ENCODE measurements at places on chromosomes 16 and 17. TPM values are rescaled to one million over a fixed set of nuclear protein-coding genes. Genes with fewer than 3 reads are reported as not detected.
A peak's percentile ranks its signal among the peaks of the same experiment; 100 is the strongest.

PRCD gene
- total RNA-seq: 0.54 TPM

TPPP3 gene
- total RNA-seq: 1.1 TPM

C16orf96 gene
- 0.54 TPM for total RNA-seq

PDIA2 gene
- total RNA-seq: not detected

TNFSF13 gene
- total RNA-seq: 5.6 TPM

- peaks cover 4% of the 10 kb centered on the region for H3K4me1 ChIP-seq
- H3K4me3 ChIP-seq: no peak overlapping the region
- H3K36me3 ChIP-seq: no peaks in the 10 kb centered on the region
- peaks cover 1% of the 10 kb centered on the region for H3K27me3 ChIP-seq
- no peak overlapping the region for H3K27ac ChIP-seq
- no peak for DNase-seq
These were observed 4.4 kb upstream of the MED9 start for GRCh38 chr17:17472333-17472920.

DNA sequence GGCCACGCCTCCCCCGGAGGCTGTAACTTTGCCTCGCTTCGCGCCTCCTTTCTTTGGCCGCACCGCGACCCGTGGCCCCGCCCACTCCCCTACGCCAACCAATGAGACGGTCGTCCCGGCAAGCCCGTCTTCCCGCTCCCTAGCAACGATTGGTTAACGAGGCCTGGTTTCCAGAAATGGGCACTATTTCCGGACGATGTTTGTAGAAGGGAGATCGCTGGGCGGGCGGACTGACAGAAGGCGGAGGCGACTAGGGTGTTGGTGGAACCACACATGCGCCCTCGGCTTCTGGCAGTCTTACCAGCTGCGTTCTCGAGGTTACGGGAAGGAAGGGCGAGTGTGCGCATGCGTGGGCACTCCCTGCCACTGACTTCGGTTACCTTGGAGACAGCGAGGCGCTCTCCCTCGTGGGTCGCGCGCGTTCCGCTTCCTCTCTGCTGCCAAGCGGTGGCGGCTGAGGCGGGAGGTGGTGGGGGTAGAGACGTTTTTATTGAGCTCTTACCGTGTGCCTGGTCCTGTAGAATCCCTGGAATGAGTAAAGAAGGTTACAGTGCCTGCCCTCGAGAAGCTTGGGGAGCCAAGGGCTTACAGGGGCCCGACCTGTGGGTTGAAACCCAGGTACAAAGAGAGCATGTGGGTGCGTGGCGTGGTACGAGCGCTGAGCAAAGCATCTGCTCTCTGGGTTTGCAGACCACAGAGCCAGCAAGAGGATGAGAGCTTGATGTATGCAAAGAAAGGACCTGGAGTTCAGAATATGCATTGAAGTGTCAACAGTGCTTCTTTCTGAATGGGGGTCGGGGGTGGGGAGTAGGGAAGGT, 500 bp upstream of the MAP3K14 start:
- H3K27me3 ChIP-seq: peaks cover 19% of the 10 kb centered on the region
- H3K27ac ChIP-seq: peak overlapping the region; percentile 94
- peaks cover 23% of the 10 kb centered on the region for H3K4me1 ChIP-seq
- H3K36me3 ChIP-seq: no peaks in the 10 kb centered on the region
- DNase-seq: peak; percentile 99
- peak overlapping the region; percentile 90 for H3K4me3 ChIP-seq

GRCh38 chr17:74185571-74186185, 17.8 kb upstream of the RPL38 start:
- no peaks in the 10 kb centered on the region for H3K36me3 ChIP-seq
- H3K27ac ChIP-seq: no peak overlapping the region
- H3K4me1 ChIP-seq: peaks cover 6% of the 10 kb centered on the region
- no peak overlapping the region for H3K4me3 ChIP-seq

DNA sequence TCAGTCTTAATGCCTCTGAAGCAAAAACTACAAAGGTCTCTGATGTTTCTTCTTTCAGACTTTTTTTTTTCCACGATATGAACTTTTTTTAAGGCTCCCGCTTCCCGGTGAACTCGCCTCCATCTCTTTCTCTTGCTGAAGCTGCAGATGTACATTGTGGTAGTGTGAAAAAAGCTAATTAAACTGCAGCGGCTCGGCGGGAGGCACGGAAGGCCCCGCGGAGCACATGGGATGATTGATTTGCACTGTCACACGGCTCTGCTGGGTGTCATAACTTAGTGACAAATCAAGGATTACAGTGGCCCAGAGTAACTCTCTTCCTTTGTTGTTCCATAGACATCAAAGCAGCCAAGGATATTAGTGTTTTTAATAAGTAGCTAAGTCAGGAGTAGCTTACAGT, 196.3 kb downstream of the AXIN2 start:
- H3K27me3 ChIP-seq: no peaks in the 10 kb centered on the region
- peaks cover 3% of the 10 kb centered on the region for H3K36me3 ChIP-seq
- H3K4me1 ChIP-seq: peaks cover 7% of the 10 kb centered on the region
- DNase-seq: no peak
- peak overlapping the region; percentile 13 for H3K27ac ChIP-seq

DNA sequence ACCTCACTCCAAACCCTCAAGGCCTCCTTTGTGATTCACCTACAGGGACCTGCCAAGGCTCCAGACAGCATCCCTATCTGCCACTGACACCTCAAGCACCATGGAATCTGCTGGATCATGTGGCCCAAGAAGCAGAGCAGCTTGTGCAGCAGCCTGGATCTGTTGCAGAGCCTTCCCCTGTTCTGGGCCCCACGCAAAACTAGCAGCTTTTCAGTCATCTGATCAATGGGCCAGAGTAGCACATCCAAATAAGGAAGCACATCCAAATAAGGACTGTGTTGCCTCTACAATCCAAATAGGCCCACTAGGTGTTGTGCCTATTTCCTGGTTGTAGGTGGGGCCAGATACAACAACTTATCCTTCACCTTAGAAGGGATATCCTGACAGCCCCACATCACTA, 97.1 kb upstream of the GNAO1 start:
- H3K36me3 ChIP-seq: no peaks in the 10 kb centered on the region
- H3K4me3 ChIP-seq: no peak overlapping the region
- no peak for DNase-seq
- no peak overlapping the region for H3K27ac ChIP-seq
- no peaks in the 10 kb centered on the region for H3K27me3 ChIP-seq

GRCh38 chr17:65556014-65556909, 5.2 kb downstream of the AXIN2 start:
- H3K27me3 ChIP-seq: no peaks in the 10 kb centered on the region
- peaks cover 11% of the 10 kb centered on the region for H3K36me3 ChIP-seq

- H3K36me3 ChIP-seq: no peaks in the 10 kb centered on the region
- no peak overlapping the region for H3K27ac ChIP-seq
- no peak overlapping the region for H3K4me3 ChIP-seq
- peaks cover 14% of the 10 kb centered on the region for H3K4me1 ChIP-seq
These were observed 72.8 kb upstream of the MED9 start for GRCh38 chr17:17403899-17404576.

GRCh38 chr17:73973586-73974409, 229.7 kb upstream of the RPL38 start:
- H3K27ac ChIP-seq: no peak overlapping the region
- peaks cover 4% of the 10 kb centered on the region for H3K36me3 ChIP-seq
- H3K4me1 ChIP-seq: no peaks in the 10 kb centered on the region
- H3K4me3 ChIP-seq: no peak overlapping the region

DNA sequence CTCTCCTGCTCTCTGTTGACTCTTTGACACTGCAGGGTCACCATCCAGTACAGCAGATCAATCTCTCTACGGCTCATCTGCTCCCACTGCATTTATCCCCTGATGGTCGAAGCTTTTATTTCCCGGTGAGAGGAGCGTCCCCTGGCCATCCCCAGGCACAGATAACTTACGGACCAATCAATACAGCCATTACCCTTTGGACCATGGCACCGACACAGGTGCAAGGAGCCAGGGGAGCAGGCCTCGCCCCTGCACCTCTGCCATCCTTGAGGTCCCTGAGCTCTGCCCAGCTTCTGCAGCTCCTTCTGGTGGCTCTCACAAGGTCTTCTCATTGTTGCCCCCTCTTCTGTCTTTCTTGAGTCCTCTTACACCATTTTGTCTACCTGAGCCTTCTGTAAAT, 115.6 kb downstream of the SDK2 start:
- no peak overlapping the region for H3K4me3 ChIP-seq
- peaks cover 5% of the 10 kb centered on the region for H3K27me3 ChIP-seq
- H3K4me1 ChIP-seq: peaks cover 3% of the 10 kb centered on the region
- H3K36me3 ChIP-seq: no peaks in the 10 kb centered on the region
- no peak overlapping the region for H3K27ac ChIP-seq

DNA sequence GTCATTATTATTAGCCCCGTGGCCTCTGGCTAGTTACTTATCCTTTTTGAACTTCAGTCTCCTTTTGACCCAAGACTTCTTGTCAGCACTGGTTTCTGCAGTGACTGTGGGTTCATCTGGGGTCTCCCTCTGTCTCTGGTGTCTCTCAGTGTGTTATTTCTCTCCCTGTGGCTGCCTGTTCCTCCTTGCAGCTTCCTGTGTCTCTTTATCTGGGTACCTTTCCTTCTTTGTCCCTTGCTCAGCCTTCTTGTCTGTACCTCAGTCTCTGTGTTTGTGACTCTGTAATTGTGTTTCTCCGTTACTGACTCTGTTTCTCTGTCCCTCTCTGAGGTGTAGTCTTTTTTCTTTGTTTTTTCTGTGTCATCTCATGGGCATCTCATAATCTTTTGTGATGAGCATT, 102.6 kb upstream of the CDH11 start:
- H3K36me3 ChIP-seq: no peaks in the 10 kb centered on the region
- no peaks in the 10 kb centered on the region for H3K27me3 ChIP-seq
- peaks cover 7% of the 10 kb centered on the region for H3K4me1 ChIP-seq
- DNase-seq: no peak
- no peak overlapping the region for H3K4me3 ChIP-seq

DNA sequence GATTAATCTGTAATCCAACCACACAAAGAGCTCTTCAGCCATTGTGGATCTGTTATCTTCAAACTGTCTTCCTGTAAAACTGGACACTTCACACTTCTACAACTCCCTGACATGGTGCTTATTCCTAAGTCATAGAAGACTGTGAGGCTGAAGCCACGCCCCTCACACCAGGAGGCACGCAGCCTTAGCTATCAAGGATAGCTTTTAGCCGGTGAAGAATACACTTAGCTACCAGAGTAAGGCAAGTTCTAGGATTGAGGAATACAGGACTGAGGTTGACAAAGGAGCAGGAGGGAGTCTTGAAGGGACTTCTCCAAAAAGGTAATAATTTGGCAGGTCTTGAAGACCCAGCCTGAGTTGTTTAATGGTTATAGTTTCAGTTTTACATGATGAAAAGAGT, 79.8 kb upstream of the GAS7 start:
- no peaks in the 10 kb centered on the region for H3K36me3 ChIP-seq
- no peaks in the 10 kb centered on the region for H3K27me3 ChIP-seq
- H3K4me1 ChIP-seq: peaks cover 30% of the 10 kb centered on the region
- no peak overlapping the region for H3K4me3 ChIP-seq

GRCh38 chr17:3529817-3530741, 27.5 kb downstream of the TRPV3 start:
- H3K4me3 ChIP-seq: no peak overlapping the region
- H3K27me3 ChIP-seq: peaks cover 5% of the 10 kb centered on the region
- no peaks in the 10 kb centered on the region for H3K4me1 ChIP-seq
- peaks cover 7% of the 10 kb centered on the region for H3K36me3 ChIP-seq

DNA sequence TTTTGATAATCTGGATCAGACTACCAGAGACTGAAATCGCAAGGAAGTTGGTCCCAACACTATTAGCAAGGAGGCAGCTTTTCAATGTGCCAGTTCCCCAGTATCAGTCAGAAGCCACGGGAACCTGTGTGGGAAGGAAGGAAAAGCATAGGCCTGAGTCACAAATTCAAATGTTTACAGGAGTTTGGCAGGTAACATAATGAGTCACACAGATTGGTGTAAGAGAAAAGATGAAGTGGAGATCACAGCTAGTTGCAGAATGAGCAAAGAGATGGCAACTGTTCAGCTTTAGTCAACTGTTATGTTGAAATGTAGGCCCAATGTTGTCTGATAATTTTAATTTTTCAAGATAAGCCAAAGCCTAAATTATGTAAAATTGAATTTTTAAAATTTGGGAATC, 28.1 kb upstream of the ITGA2B start:
- H3K27me3 ChIP-seq: no peaks in the 10 kb centered on the region
- no peaks in the 10 kb centered on the region for H3K36me3 ChIP-seq
- no peak for DNase-seq
- H3K4me3 ChIP-seq: no peak overlapping the region
- no peak overlapping the region for H3K27ac ChIP-seq

- H3K4me3 ChIP-seq: no peak overlapping the region
- peaks cover 19% of the 10 kb centered on the region for H3K4me1 ChIP-seq
- no peaks in the 10 kb centered on the region for H3K27me3 ChIP-seq
- H3K27ac ChIP-seq: no peak overlapping the region
- peaks cover 17% of the 10 kb centered on the region for H3K36me3 ChIP-seq
- no peak for DNase-seq
These were observed 149.9 kb downstream of the CLEC16A start for GRCh38 chr16:11094075-11094856.

- H3K27ac ChIP-seq: no peak overlapping the region
- no peaks in the 10 kb centered on the region for H3K36me3 ChIP-seq
- no peaks in the 10 kb centered on the region for H3K27me3 ChIP-seq
- H3K4me1 ChIP-seq: peaks cover 12% of the 10 kb centered on the region
These were observed 64.3 kb downstream of the CENPV start for GRCh38 chr17:16288860-16289571.

GRCh38 chr16:47726031-47726675, 265.0 kb downstream of the PHKB start:
- peaks cover 8% of the 10 kb centered on the region for H3K4me1 ChIP-seq
- no peaks in the 10 kb centered on the region for H3K27me3 ChIP-seq
- H3K27ac ChIP-seq: no peak overlapping the region
- no peaks in the 10 kb centered on the region for H3K36me3 ChIP-seq

GRCh38 chr17:36089888-36090836, at the start of gene CCL3:
Gene CCL3, minus strand, starts transcription at chr17:36090143. Its CDS starts 85 bp downstream, at chr17:36090058.
- peaks cover 1% of the 10 kb centered on the region for H3K27me3 ChIP-seq
- no peak within 1 kb of the TSS for H3K4me3 ChIP-seq

DNA sequence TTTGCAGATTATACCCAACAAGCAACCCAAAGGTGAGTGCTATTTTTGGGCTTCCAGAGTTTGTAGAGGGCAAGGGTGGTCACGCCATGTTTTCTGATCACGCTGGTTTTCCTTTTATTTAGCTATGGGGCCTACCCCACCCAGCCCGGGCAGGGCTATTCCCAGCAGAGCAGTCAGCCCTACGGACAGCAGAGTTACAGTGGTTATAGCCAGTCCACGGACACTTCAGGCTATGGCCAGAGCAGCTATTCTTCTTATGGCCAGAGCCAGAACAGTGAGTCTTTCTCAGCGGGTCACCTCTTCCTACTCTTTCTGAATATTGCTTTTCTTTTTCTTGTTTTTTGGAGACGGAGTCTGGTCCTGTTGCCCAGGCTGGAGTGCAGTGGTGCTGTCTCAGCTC, 2.5 kb downstream of the FUS start:
- peaks cover 30% of the 10 kb centered on the region for H3K27me3 ChIP-seq
- peaks cover 63% of the 10 kb centered on the region for H3K4me1 ChIP-seq
- peak overlapping the region; percentile 79 for H3K27ac ChIP-seq
- H3K36me3 ChIP-seq: peaks cover 58% of the 10 kb centered on the region
- H3K4me3 ChIP-seq: peak overlapping the region; percentile 98

GRCh38 chr17:74147056-74147835, 56.2 kb upstream of the RPL38 start:
- H3K36me3 ChIP-seq: peaks cover 8% of the 10 kb centered on the region
- H3K4me1 ChIP-seq: peaks cover 8% of the 10 kb centered on the region
- peaks cover 9% of the 10 kb centered on the region for H3K27me3 ChIP-seq

GRCh38 chr17:64388961-64389565, 1.6 kb downstream of the PECAM1 start:
- H3K4me3 ChIP-seq: peak overlapping the region; percentile 97
- H3K27ac ChIP-seq: peak overlapping the region; percentile 100
- DNase-seq: no peak
- peaks cover 78% of the 10 kb centered on the region for H3K4me1 ChIP-seq
- peaks cover 23% of the 10 kb centered on the region for H3K27me3 ChIP-seq

- no peaks in the 10 kb centered on the region for H3K36me3 ChIP-seq
- no peaks in the 10 kb centered on the region for H3K4me1 ChIP-seq
- H3K27me3 ChIP-seq: no peaks in the 10 kb centered on the region
These were observed 186.0 kb downstream of the GRIN2A start for GRCh38 chr16:9996221-9996620.

All from endothelial cell (in vitro differentiated cells).